ENCODE measurements at places on chromosomes 6 and 20. TPM values are rescaled to one million over a fixed set of nuclear protein-coding genes. Genes with fewer than 3 reads are reported as not detected.

EYA2 gene
- polyA plus RNA-seq: 1.7 TPM

EXOC2 gene
- polyA plus RNA-seq: 6.7 TPM

RNF217 gene
- polyA plus RNA-seq: 3.4 TPM

GSTA3 gene
- not detected for polyA plus RNA-seq

MARCKS gene
- 14.0 TPM for polyA plus RNA-seq

MYLK2 gene
- 3.8 TPM for polyA plus RNA-seq

DEFB124 gene
- polyA plus RNA-seq: not detected
